NCI-H748 treated with DMSO at 0.1 percent for 48 hours (cell line): ENCODE measurements at places on chromosomes 12 and 14.

GRCh38 chr12:114512351-114512750, 106.4 kb upstream of the TBX5 start:
- no peak for DNase-seq

DNA sequence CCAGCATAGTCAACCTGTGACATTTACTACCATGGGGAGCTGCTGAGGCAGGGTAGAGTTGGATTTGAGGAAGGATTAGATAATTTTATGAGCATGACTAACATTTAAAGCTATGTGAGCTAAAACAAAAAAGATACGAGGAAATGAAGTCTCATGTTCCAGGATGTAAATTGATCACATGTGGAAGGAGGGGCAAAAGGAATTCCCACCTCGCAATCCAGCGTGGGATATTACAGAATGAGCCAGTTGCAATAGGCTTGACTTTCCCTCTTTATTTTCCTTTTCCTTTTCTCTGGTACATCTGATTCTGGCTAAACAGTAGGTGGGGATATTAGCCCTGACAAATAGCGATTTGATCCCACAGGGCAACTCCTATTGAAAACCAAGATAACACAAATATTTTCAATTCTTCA, 214.9 kb upstream of the HMGA2 start:
- DNase-seq, result no peak

- DNase-seq, result no peak
These were observed 41.2 kb downstream of the BEGAIN start for GRCh38 chr14:100546051-100546443.

GRCh38 chr12:57497223-57498131, 9.6 kb downstream of the MARS1 start:
- DNase-seq, result no peak

- DNase-seq, result no peak
These were observed 14.6 kb upstream of the STAB2 start for GRCh38 chr12:103572312-103573045.

DNA sequence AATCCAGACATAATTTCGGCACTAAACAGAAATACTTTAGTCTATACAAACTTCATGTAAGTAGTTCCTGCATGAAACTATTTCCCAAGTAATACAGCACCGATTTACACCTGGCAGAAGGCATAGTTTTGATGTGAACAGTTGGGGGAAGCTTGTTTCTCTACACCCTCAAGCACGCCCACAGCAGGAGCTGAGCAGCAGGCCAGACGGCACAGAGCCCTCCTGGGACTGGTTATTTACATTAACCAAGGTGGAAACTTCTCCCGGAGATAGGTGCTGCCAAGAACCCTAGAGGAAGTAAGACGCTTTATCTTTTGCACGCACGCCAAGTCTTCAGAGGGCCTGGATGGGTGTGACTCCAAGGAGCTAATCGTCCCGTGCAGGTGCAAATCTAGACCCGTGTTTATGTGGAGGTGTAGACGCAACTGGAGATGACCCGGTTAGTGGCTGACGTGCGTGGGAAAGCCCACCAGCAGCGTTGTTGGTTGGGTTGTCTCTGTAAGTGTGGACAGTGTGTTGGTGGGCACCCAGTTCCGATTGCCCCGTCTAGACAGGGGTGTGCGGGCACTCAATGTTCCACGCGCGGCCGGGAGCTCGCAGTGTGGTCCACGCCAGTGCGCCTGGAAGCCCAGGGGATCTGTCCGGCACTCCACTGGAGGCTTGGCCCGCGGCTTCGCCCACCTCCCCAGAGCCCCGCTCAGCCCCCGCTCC, 767 bp upstream of the TCP11L2 start:
- DNase-seq, result peak; percentile 11

DNA sequence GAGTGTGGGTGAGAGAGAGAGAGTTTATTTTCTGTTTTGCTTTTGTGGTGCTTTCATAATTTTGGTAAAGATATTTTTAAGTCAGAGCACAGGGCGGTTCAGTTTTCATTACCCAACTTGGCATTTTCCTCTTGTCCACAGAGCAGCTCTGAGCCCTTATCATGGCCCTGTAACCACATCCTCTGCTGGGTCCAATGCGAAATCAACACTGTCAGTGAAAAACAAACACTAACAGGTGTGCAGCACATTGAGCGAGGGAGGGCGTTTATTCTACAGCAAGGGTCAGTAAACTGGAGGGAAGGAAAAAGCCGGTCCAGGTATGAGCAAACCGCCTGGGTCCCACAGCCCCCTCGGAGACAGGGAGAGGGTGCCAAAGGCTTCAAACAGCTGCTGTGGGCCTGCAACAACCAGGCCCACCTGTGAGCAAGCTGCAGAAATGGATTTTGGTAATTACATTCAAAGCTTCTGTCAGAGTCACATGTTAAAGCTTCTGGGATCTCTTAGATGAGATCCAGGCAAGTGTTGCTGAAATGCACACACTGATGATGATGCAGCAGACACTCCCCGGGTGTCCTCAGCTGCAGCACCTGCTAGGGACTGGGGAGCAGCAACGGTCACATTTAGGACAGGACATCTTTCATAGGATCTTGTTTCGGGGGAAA, 132.7 kb upstream of the DYRK2 start:
- peak; percentile 90 for DNase-seq

- DNase-seq, result no peak
These were observed 46.9 kb downstream of the RAD52 start for GRCh38 chr12:902581-902980.

DNA sequence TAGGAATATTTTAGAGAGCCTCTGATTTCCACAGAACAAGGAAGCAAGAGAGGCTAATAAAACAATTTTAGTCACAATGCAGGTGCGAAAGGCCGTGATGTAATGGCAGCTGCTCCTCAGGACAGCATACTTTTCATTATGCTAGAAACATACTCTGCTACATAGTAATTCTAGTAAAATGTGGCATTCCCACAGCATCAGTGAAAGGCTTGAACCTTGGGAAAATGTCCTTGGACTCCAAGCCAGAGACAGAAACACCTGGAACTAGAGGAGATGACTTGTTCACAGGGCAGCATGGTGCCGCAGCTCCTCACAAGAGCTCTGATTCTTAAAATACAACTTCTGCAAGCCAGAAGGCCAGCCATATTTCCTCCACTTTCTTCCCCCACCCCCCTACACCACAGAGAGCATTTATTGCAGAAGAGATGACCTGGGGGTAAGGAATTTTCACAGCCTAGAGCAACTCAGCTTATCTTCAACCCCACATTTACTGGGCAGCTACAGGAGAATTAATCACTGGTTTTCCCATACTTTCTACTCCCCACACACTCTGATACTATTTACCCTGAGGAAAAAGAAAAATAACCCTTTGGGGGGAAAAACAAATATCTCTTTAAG, 15.8 kb downstream of the ABCC9 start:
- DNase-seq, result no peak

DNA sequence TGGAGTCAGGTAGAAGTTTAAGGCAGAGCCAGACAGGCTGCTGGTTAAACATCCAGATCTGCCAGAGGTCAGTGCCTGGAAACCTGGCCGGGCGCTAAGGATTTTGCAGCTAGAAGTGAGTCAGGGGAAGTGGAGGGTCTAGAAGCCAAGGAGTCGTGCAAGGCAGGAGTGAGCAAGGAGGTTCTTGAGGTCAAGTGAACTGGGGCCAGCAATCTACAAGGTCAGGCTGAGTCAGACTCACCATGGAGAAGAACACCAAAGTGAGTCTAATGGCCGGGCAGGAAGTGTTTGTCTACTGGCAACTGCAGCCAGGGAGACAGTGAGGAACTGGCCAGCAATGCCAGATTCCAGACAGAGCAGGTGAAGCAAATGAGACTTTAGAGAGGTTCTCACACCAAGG, 628.2 kb downstream of the ETNK1 start:
- no peak for DNase-seq

DNA sequence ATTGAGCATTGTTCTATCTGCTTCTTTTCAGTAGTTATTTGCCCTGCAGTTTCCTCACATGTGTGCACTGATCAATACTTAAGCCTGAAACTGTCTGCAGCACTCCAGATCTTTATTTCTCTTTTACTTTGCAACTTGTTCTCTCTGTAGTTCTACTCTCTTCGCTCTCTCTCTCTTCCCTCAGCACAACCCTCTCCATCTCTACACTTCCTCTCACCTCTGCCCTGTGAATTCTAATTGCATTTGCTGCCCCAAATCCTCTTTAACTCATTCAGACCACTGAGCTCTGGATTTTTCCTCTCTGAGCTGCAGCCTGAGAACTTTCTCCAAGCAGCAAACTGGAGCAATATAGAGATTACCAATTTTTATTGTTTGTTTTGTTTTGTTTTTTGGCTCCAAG, 1035.5 kb downstream of the FSCB start:
- no peak for DNase-seq

DNA sequence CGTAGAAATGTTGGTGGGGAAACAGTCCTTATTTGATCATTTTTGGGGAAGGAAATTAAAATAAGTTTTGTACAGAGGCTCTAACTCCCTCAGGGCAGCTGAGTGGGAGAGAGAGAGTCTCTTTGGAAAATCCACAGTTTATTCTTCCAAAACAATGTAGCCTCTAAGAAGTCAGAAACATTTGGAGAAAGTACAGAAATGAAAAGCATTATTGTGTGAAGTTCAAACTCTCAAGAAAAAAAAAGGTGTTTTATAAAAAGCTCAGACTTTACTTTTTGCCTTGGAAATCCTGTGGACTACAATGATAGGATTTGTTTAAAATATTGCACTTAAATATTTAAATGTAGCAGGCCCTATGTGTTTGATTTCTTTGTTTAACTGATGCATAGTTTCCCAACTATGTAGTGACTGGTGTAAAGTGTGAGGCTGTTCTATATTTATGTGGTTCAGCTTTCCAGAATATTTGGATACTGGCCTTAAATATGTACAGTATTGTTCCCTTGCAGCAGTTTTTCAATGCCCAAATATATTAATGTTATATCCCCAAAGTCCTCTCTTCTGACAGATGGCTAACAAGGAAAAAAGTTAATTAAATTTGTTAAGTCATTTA, 82.0 kb upstream of the OTOGL start:
- DNase-seq, result no peak

- DNase-seq, result no peak
These were observed 56.3 kb downstream of the SPPL3 start for GRCh38 chr12:120847814-120848213.

DNA sequence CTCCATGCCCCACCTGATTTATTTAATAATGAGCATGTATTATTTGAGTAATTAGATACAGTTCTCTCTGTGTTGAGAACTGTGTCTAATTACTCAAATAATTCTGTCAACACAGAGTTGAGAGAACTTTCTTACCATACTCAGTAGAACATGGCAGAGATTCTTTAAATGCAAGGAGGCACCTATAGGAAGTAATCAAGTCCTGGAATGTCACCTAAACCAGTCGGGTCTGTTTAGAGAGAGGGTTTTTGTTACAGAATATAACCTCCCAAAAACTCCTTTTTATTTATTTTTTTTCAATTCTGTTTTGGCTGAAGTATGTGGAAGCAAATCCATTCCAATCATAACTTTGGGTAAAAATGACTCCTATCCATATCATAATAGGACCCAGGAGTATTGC, 37.5 kb upstream of the CIT start:
- no peak for DNase-seq

GRCh38 chr12:68425998-68426397, 93.8 kb upstream of the MDM1 start:
- DNase-seq, result no peak

- no peak for DNase-seq
These were observed 40.5 kb upstream of the MON2 start for GRCh38 chr12:62426089-62426488.

DNA sequence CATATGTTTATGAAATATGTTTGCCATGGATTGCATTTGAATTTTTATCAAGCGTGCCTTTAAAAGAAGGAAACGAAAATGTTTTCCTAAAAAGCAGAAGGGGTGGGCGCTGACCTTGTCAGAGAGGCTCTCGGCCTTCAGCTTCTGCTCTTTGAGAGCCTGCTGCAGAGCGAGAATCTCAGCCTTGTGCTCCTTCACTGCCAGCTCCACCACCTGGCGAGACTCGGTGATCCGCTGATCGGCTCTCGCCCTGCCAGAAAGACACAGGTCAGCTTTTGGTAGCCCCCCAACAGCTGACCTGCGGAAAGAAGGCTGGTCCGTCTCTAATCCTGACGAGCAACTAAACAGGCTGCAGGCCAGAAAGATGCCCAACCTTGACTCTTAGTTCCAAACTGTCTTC, 62.4 kb downstream of the PRKAB1 start:
- DNase-seq, result no peak

DNA sequence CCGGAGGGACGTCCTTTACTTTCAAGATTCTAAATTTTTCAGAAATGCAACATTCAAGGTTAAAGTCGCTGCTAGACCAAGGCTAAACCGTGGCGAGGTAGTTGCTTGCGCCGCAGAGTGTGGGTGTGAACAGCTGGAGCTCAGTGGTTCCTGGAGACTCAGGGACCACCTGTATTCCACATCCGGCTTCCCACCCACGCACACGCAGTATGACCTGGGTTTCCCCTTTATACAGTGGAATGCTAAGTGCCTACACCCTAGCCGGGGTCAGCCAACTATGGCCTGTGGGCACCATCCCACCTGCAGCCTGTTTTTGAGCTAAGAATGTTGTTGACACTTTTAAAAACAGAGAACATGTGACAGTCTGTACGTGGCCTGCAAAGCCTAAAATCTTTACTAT, 42.9 kb upstream of the TESC start:
- no peak for DNase-seq

GRCh38 chr14:77122526-77123125, 19.0 kb downstream of the ZDHHC22 start:
- DNase-seq, result no peak

DNA sequence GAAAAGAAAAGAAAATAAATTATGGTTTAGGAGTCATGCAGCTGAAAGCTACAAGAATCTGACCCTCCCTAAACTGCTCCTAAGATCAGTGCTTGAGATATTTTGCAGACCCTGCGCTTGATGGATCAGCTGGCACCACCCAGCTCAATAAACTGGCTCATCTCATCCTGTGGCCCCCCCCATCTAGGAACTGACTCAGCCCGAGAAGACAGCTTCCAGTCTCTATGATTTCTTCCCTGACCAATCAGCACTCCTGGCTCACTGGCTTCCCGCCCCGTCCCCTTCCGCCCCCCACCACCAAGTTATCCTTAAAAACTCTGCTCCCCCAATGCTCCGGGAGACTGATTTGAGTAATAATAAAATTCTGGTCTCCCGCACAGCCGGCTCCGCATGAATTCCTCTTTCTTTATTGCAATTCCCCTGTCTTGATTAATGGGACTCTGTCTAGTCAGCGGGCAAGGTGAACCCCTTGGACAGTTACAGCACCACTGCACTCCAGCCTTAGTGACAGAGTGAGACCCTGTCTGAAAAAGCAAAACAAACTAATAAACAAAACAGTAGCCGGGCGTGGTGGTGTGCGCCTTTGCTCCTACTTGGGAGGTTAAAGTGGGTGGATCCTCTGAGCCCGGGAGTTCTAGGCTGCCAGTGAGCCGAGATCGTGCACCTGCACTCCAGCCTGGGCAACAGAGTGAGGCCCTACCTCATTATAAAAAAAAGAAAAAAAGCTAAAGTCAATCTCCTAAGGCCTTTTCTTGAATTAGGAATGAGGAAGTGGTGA, 24.5 kb upstream of the SPTLC2 start:
- DNase-seq, result no peak

GRCh38 chr14:20438664-20439063, 2.7 kb upstream of the KLHL33 start:
- no peak for DNase-seq
